ENCODE measurements at places on chromosomes 12 and 14.

GRCh38 chr14:104729835-104730181 is 5.8 kb downstream of the ADSS1 start:
- ATAC-seq = no peak

DNA sequence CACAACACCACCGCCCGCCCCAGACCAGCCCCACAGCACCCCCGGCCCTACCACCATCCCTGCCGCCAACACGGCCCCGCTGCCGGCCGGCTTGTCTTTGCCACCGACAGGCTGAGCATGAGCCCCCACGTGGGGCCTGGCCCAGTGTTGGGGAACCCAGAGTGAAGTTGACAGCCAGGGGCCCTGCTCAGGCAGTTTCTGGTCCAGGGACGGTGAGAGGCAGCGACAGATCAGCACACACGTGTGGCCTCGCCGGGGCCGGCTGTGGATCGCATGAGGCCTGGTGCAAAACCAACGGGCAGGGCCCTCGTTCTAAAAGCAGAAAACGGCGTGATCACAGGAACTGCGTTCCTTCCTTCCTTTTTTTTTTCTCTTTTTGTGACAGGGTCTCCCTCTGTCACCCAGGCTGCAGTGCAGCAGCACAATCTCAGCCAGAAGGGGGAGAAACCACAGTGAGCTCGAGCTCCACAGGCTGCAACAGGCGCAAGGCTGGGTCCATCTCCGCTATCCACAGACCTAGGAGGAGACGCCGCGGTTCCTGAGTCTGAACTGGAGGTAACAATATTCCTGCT is 50.5 kb upstream of the FBRSL1 start:
- peak; percentile 5 for ATAC-seq

DNA sequence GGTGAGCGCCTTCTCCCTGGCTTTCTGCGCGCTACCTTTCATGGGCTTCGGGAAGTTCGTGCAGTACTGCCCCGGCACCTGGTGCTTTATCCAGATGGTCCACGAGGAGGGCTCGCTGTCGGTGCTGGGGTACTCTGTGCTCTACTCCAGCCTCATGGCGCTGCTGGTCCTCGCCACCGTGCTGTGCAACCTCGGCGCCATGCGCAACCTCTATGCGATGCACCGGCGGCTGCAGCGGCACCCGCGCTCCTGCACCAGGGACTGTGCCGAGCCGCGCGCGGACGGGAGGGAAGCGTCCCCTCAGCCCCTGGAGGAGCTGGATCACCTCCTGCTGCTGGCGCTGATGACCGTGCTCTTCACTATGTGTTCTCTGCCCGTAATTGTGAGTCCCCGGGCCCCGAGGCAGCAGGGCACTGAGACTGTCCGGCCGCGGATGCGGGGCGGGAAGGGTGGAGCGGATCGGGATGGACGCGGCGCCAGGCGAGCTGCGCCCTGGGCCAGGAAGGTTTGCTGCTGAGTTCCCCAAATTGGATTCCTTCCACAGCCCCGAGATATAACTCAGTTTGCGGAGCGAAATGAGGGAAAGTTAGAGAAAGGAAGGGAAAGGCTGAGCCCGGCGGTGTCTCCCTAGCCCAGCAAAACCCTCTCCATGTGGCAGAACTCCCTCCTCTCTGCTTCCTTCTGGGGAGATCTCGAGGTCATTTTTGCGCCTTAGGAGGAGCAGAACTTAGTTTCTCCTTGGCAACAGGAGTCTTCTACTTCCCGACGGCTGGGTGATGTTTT is 972 bp downstream of the PTGDR start:
- ATAC-seq = peak; percentile 29

DNA sequence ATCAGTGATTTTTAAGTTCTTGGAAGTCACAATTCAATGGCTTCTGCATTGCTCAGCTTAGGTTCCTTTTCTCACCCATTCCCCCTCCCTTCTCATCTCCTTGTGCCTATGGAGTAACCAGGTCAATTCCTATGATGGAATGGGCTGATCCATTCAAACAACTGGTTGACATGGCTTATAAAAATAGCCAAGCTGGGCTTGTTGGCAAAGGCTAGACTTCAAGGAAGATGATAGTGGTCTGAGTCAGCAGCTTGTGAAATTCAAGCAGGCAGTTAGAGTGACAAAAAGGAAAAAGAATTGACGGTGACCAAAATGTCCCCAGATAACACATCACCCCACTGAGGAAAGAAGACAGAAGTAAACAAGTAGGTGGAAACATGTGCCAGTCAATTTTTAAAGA is 119.9 kb upstream of the PCED1B start:
- peak; percentile 79 for ATAC-seq

- ATAC-seq = no peak
Observed at GRCh38 chr14:60590991-60591414, 58.3 kb downstream of the SIX1 start.

DNA sequence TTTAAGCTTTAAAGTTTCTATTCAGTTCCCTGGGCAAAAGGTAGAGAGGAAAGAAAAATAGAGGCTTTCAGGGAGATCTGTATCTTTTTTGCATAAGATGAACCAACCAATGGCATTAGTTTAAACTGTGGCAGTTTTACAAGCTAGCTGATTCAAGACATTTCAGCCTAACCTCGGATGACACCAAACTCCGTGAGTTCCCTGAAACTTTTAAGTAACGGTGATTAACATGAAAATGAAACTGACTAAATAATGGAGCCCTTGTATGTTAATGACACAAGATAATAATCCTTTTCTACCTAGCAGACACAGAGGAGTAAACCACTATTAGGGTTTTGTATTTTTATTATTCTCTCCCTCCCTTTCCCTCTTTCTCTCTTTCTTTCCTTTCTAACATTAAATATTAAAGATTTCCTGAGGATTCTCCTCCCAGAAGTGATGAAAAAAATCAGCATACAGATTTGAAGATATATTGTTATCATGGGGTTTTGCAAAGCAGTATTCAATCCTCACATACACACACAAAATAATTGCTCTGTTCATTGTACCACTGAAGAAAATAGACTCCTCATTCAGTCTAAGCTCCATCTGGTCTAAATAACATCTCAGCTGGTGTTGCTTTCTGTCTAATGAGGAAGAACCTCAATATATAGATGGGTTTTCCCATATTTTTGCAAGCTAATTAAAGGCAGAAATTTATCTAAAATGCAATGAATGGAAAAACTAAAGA is 483.8 kb downstream of the NOVA1 start:
- no peak for ATAC-seq

DNA sequence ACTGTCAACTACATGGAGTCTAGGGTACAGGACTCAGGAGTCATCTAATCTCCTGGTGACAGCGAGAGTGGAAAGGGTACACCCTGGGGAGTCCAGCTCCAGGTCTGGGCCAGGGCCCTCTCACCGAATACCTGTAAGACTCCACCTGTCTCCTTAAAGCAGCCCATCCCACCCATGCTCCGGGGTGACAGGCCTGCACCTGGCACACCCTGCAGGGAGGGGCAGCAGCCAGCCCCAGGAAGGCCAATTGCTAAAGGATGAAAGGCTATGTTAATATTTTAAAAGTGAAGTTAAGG is 45.5 kb downstream of the STX2 start:
- ATAC-seq = peak; percentile 20

- ATAC-seq = no peak
Observed at GRCh38 chr12:12812618-12813119, 477 bp upstream of the DDX47 start.

- ATAC-seq = peak; percentile 56
Observed at GRCh38 chr12:55658635-55659391, 22.1 kb downstream of the OR10P1 start.

GRCh38 chr12:24441458-24441857 is 492.0 kb upstream of the SOX5 start:
- ATAC-seq = no peak

- no peak for ATAC-seq
Observed at GRCh38 chr14:51073731-51074130, 21.2 kb downstream of the TRIM9 start.

- no peak for ATAC-seq
Observed at GRCh38 chr12:43338848-43339526, 213.0 kb downstream of the ADAMTS20 start.

DNA sequence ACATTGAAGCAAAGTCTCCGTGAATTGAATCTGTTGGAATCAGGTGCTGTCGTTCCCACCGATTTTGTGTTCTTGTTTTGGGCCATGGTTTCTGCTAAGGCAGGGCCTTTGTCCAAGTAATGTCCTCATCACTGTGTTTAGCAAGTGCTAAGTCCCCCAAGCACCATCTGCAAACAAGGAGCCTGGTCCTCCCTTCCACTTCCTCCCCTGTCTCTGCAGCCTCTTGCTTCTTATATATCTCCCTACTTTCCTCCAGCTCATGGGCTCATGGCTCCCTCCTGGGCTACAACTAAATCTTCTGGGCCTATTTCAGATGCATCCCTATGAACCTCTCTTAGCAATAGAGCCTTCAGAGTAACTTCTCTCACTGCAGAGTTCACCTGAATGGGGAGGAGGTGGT is 25.8 kb upstream of the CMKLR1 start:
- no peak for ATAC-seq

All from esophagus mucosa (tissue), 1 donor.